ENCODE measurements at places on chromosomes 3 and 15. TPM values are rescaled to one million over a fixed set of nuclear protein-coding genes. Genes with fewer than 3 reads are reported as not detected.

DNA sequence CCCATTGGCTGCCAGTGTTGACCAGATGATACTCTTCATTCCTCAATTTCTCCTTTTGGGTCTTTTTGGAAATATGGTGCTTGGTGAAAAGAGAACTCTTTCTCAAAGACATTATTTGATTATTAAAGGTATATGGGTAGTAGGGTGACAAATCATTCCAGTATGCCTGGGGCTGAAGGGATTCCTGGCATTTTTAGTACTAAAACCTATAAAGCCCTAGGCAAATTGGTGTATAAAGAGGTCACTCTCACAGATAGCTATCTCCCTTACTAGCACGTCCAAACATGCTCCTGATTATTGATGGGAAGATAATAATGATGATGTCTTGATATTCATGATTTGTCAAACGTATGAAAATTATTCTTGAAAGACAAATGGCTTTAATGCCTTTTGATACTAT lies 1.1 kb downstream of the GABRR3 start:
- DNase-seq: no peak

- no peak for DNase-seq
These were observed 65.5 kb upstream of the NR2F2 start for GRCh38 chr15:96264801-96265515.

- DNase-seq: no peak
These were observed 142.4 kb upstream of the KCNMB2 start for GRCh38 chr3:178393824-178394223.

DNA sequence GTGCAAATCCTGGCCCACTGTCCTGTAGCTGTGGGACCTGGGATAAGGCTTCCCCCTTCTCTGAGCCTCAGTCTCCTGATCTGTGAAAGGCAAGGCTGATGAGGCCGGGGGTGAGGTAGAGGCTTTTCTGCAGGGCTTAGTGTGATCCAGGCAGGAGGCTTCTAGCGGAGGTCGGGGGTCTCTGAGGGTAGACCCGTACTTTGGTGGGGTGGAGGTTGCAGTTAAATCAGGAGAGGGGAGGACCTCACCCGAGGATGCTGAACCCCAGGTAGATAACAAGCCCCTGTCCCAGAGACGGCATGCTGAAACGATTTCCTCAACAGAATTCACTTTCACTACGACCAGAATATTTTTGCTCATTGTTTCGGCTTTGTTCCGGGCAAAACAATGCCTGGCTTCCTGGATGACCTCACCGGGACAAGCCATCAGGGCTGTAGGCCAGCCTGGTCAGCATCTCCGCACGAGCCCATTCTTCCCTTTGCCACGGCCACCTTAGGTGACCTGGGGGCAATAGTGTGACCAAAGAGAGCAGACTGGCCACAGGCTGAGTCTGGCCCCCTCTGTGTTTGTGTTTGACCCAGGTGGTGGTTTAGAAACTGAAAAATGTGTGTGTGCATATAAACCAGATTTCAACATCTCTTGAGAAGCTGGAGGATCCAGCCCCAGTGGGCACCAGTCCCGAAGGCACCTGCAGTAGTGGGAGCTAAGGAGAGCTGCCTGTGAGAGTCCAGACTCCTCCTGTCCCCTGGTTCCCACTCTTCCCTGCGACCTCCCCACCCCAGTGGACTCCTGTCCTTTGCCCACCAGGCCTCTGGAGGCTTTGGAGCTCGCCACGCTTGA lies 33.0 kb downstream of the SLC6A6 start:
- no peak for DNase-seq

DNA sequence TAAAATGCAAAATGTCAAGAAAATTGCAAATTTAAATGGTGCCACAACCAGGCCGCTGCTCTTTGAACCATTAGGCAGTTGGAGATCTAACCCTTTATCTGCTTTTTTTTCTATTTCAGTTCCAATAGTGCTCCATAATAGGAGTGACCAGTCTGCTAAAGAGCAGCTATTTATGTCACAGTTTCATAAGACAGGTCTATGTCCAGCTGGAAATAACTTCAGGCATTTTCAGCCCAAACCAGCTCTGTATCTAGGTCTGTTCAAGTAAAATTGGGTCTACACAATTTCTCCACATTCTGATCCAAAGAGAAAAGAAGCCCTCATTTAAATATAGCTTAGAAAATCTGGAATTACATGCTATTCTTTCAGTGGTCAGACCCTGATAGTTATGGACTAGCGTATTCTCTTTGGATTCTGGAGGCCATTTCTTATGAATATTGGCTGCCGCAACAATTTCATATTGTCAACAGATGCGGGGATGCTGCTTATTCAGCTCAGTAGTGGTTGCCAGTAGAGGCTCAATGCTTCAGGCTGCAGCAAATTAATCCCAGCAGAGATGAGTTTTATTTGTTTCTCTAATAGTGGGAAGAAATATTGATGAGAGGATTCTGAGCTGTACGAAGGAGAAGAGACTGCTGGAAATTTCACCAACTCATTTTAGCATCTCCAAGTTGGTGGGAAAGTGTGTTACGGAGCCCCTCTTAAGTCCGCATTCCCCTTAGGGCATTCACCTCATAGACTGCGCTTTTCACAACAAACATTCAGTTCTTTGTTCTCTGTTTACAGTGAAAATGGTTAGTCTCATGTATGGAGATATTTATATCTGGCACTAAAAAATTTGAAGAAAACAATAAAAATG lies 887.0 kb downstream of the ROBO1 start:
- DNase-seq: no peak

DNA sequence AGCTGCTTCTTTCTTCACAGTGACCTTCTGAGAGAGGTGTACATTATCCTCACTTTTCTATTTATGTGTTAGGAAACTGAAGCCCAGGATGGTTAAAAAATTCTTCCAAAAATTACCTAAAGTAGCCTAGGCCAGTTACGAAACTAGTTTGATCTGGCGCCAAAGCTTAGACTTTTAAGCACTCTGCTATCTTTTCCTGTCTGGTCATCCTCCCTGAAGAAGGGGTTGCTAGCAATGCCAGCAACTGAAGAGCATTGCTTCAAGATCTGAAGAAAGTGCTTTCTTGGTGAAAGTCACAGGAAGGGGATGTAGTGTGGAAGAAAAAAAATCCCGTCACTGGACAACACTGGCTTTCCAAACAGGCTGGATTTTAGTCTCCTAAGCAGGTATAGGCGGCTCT lies 618.8 kb upstream of the GRM7 start:
- no peak for DNase-seq

DNA sequence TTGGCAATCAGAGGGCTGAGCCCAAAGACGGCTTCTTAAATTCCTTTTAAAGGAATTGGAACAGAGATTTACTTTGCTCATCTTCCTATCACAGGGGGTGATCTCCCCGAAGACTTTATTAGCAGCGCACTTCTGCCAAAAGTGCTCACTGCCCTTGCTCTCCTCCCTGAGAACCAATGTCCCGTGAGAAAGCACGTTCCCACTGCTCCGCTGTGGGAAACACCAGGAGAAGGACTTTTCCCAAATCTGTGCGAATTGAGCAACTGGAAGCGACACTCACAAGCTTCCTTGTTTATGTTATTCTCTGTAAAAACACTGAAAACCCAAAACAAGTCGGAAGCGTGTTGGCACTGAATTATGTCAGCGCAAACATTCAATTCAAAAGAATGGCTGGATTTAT lies 670.8 kb upstream of the NR2F2 start:
- DNase-seq: no peak

GRCh38 chr3:55902221-55902900 lies 415.3 kb upstream of the WNT5A start:
- DNase-seq: no peak

The LDHAL6B gene
- not detected for total RNA-seq

The OXNAD1 gene
- 7.5 TPM for total RNA-seq

The SLC9C1 gene
- total RNA-seq: 0.29 TPM

All from posterior vena cava (tissue), 2 donors.